ENCODE measurements at places on chromosomes 3 and 15.

- no peak for DNase-seq
Observed at GRCh38 chr3:50347187-50347813, 1.8 kb upstream of the ZMYND10 start.

DNA sequence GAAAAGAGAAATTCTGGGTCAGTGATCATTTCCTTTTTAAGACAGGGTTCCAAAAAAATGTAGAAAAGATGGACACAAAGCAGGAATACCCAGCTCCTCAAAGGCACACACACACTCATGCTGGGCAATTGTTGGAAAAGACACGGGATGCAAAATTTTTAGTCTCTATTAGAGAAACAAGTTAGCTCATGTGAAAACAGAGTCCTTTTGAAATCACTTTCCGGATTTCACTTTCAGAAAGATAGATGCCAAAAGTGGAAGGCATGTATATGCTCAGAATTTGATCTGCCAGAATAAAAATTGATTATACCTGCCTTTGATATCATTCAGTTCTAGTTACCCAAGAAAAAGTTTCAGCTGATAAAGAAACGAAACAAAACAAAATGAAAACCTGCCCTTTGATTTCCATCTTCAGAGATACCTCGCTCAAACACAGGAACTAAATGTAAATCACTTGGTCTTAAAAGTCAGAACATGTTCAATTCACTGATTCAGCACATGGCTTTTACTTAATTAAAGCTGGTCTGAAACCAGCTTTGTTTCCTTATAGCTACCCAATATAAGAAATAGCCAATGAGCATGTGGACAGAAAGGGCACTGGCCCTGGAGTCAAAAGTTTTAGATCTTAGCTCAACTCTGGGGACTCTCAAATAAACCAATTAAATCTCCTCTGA is 52.8 kb downstream of the PLD1 start:
- DNase-seq: no peak

DNA sequence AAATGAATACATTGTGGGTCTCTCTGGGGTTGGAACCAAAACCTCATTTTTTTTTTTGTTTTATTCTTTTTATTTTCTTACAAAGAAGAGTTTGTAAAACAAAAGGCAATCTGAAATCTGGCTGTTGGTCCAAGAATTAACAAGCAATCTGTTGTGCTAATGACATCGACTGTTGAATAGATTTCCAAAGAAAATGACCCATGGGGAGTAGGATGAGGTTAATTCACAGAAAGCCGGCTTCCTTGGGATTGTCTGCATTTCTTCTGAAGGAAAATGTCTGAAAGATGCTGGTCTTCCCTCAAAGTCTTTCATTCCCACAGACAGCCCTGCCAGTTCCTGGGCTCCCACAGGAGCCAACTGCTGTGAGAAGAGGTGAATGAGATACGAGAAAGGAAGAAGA is 92.9 kb downstream of the LRRC3B start:
- no peak for DNase-seq

DNA sequence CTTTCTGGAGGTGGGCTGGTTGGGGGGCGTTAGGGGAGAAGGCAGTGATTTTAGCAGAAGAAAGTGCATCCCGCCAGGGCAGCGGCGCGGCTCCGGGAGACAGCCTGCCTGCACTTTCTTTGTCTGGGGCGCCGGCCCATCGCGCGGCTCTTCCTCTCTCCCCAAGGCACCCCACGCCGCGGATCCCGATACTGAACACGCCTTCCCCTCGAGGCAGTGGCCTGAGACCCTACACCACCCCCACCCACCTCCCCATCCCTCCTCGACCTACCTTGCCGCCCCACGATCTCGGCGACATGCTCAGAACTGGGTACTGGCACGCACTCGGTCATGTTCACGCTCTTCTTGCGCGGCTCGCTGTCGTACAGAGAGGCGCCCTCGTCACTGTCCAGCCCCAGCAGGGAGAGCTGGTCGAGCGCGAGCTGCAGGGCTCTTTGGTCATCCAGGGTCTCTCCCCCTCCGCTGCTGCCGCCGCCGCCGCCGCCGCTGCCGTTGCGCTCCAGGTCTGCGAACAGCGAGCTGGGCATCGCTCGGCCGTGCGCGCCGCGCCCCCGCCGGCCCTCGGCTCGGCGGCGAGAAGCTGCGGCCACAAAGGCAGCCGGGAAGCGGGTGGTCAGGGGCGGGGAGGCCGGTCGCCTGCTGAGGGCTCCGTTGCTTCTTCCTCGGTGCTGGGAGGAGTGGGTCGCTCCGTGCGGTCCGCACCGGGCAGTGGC is 483 bp downstream of the MEX3B start:
- DNase-seq: no peak

- DNase-seq: no peak
Observed at GRCh38 chr15:66855041-66855440, 153.0 kb downstream of the SMAD6 start.

- DNase-seq: no peak
Observed at GRCh38 chr3:60424942-60425341, 826.3 kb downstream of the FHIT start.

DNA sequence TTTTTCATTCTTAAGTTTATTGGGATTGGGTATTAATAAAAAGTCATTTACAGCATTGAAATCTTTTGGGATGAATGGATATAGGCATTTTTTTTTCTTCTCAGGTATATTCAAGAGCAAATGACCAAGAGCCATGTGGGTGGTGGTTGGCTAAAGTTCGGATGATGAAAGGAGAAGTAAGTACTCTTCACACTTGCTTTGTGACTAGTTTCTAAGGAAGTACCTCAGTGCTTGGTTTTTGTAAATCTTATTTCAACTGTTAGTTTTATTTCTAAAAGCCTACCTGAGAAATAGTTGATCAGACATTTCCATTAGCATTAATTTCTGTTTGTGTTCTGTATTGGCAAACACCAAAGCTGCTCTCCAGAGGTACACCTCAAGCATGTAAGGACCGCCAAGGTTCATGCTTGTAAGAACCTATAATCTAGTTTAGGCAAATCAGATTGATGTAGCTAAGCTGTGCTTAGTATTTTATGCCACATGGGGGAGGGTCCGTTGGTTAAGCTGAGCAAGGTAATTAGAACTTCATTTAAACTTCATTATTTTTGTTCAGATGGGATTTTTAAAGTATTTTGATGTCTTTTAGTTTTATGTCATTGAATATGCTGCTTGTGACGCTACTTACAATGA is 35.4 kb downstream of the FXR1 start:
- no peak for DNase-seq

DNA sequence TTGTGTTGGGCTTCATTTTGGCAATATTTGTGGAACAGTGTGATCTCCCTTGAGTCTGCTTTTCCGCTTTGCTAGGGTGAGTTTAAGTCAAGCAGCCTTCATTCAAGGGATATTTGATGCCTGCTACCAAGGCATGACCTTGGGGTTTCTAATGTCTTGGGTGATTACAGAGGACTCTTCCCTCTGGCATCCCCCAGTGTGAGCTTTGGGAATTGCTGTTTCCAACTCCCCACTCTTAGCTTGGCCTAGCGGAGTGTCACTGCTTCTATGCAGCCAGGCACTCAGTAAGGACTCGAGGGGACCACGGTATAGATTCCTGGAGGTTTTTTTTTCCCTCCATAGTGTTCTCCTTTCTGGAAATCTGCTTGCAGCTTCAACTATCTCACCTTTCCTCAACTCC is 21.1 kb downstream of the GCNT3 start:
- DNase-seq: no peak

DNA sequence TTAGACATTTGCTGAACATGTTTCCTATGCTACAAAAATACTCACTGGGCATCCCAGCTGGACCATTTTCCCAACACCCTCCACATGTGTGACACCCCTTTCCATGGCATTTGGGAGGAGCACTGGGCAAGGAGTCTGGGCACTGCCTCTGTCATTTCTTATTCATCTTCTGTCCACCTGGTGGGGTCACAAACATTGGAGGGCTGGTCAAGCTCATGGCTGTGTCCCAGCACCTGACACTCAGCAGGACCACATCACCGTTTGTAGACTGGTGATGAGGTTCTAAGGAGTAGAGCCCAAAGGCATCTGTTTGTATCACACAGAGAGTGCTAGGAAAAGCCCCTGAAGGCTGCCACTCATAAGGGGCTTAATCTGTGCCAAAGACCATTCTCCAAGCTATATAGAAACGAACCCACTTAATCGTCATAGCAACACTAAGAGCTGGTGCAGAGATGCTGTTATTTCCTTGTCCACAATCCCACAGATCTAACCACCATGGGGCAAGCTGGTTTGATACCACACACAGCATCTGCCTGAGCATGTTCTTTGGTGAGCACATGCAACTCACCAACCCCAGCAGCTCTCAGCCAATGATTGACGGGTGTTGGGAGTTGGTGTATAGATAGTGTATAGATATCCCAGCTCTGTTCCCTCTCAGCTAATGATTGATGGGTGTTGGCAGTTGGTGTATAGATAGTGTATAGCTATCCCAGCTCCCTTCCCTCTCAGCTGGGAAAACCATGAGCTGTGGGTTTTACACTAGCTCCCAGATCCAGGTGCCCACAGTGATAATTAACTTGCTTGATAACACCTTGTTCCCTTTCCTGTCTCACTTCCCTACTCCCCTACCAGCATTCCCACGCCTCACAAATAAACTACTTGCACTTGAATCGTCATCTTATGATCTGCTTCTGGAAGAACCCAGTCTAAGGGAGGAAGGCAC is 42.7 kb upstream of the ATP2B2 start:
- no peak for DNase-seq

DNA sequence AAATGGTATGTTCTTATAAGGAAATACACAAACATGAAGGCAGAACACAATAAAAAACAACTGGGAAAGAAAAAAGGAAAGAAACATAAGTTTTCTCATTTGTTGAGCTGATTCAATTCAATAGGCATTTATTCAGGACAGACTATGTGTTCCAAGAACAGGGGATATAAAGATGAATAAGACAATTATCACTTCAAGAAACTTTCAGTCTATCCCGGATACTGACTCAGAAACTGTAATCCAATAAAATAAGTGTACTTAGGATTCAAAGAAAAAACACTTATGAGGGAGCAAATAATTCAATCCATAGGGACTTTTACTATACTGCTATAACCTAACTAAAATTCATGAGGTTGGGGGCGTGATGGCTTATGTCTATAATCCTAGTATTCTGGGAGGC is 3.5 kb upstream of the POPDC2 start:
- DNase-seq: no peak

- no peak for DNase-seq
Observed at GRCh38 chr3:186260726-186261125, 101.3 kb downstream of the DGKG start.

- no peak for DNase-seq
Observed at GRCh38 chr3:193593668-193594030, 641 bp downstream of the OPA1 start.
